Germinal center (tissue), 1 donor: ENCODE measurements at places on chromosomes 12 and 14.

- DNase-seq: no peak
Observed at GRCh38 chr12:100926669-100927248, 132.2 kb downstream of the ANO4 start.

DNA sequence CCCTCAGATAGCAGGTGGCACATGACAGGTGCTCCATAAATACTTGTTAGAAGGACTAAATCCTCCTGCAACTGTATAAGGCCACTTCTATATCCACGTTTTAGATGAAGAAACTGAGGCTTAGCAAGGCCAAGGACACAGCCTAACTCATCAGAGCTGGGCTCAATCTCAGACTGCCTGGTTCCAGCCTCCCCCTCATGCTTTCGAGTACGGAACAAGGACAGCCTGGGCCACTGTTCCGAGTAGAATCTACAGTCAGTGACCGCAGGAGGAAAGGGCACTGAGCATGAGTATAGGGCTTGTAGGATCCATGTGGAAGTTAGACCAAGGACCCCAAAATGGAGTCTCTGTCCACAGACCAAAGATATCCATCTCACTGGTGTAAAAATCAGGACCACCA is 84.6 kb downstream of the NT5DC3 start:
- no peak for DNase-seq

- no peak for DNase-seq
Observed at GRCh38 chr12:108709697-108710096, 21.6 kb downstream of the CORO1C start.

DNA sequence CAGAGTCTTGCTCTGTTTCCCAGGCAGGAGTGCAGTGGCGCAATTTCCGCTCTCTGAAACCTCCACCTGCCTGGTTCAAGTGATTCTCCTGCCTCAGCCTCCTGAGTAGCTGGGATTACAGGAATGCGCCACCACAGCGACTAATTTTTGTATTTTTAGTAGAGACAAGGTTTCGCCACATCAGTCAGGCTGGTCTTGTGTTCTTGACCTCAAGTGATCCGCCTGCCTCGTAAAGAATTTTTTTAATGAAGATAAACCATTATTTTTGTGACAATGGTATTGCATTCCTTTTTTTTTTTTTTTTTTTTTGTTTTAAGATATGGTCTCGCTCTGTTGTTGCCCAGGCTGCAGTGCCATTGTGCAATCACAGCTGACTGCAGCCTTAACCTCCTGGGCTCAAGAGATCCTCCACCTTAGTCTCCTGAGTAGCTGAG is 25.8 kb downstream of the ACVR1B start:
- no peak for DNase-seq

GRCh38 chr12:131830914-131831571 is 2.9 kb downstream of the MMP17 start:
- no peak for DNase-seq

- peak; percentile 27 for DNase-seq
Observed at GRCh38 chr12:92034858-92035401, 110.7 kb downstream of the BTG1 start.

GRCh38 chr14:52314595-52315354 is 663 bp downstream of the PTGER2 start:
- peak; percentile 17 for DNase-seq

DNA sequence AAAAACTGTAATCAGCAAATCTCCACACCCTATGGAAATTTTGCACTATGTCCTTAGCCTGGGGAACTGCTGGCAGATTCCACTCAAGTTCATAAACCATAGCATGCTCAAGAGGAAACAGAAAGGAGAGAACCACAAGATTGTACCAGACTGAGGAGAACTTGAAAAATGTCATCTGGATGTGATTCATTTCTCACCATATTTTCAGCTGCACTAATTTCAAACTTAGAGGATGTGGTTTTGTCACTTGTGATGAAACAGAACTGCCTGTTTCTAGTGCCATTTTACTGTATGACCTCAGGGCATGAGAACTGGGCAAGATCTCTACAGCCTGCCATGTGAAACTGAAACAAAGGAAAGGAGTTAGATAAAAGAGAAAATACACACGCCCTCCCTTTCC is 1493.1 kb upstream of the FLRT2 start:
- no peak for DNase-seq

DNA sequence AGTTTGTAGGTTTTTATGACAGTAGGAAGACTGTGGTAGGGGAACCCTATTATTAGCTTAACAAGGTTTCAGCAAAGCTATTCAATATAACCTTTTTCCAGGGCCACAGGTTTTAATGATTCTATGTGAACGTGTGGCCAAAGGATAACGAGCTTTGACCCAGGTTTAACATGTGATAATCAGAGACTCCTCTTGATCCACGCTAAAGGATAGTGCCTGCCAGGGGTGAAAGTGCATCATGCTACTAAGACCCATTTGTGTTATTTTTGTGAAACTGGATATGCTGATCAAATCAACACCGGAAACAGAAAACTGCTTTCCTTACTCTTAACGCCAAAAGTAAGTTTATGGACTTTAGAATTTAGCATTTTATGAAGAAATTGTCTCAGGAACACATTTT is 909 bp upstream of the TAOK3 start:
- DNase-seq: no peak

- no peak for DNase-seq
Observed at GRCh38 chr12:113077859-113078255, 21.3 kb downstream of the DTX1 start.

- no peak for DNase-seq
Observed at GRCh38 chr12:55942055-55942454, 11.1 kb downstream of the DGKA start.

DNA sequence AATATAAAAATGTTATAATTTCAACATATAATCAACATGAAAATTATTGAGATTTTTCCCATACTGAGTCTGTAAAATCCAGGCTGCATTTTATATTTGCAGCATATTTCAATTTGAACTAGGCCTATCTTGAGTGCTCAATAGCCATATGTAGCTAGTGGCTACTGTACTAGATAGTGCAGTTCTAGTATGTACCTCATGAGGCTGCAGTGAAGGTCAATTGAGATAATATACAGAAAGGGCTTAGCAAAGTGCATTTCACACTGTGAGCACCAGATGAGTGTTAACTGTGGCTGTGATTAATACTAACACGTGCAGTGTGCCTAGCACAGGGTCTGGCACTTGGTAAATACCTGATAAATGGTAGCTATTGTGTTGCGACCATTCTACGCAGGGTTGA is 5.4 kb upstream of the SLC22A17 start:
- no peak for DNase-seq

DNA sequence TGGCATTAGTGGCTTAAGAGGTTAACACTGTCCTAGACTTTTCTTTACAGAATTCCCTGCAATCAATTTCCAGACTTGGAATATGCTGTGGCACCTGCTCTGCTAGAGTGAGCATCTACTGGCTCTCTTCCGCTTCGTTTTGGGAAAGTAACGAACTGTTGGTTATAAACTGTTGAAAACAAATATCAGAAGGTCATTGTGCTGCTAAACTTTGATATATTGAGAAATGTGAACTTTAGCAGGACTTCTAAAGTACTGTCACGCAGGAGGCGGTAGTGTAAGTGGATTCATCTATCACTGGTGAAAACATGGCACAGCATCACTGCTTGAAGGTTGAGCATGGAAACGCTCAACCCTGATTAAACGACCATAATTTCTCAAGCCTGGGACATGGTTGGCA is 348.9 kb downstream of the FLRT2 start:
- DNase-seq: no peak

DNA sequence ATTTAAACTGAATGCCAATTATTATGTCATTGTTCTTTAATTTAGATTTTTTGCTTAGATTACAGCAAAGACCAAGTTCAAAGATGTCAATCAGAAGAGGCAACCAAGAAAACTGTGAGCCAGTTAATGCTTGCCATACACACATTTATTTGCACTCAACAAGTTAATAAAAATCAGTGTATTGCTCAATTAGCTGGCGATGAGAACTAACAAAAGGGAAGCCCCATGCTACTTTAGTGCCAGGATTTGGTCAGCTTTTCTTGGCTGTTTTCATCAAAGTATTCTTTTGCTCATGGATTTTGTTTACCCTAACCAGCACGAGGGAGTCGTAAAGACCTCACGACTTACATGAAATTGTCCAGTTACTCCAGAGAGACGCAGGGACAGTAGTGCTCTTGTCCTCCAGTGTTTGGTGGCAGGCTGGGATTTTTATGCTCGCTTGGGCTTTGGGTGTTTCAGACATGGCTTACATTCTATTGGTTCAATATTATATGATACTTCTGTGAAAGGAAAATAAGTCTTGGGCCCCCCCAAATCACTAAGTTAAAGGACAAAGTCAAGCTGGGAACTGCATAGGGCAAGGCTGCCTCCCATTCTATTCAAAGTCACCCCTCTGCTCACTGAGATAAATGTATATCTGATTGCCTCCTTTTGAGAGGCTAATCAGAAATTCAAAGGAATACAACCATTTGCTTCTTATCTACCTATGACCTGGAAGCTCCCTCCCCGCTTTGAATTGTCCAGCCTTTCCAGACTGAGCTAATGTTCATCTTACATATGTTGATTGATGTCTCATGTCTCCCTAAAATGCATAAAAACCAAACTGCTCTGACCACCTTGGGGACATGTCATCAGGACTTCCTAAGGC is 7.4 kb upstream of the B4GALNT1 start:
- no peak for DNase-seq

DNA sequence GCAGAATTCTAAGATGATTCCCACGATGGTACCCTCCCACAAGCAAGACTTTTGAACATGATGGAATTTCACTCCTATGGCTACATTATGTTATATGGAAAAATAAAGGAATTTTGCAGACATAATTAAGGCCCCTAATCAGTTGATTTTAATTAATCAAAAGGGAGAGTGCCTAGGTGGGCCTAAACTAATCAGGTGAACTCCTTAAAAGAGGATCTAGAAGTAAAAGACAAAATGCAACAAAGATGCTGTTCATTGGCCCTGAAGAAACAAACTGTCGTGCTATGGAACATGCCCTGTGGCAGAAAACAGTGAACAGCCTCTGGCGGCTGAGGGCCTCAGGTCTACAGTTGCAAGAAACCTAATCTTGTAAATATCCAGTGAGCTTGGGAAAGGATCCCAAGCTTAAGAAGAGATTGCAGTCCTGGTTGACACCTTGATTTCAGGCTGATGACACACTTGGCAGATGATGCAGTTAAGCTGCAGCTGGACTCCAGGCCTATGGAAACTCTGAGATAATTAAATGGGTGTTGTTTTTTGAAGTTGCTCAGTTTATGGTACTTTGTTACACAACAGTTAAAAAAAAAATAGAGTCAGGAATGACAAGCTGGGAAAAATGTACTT is 13.8 kb downstream of the TMCC3 start:
- no peak for DNase-seq

DNA sequence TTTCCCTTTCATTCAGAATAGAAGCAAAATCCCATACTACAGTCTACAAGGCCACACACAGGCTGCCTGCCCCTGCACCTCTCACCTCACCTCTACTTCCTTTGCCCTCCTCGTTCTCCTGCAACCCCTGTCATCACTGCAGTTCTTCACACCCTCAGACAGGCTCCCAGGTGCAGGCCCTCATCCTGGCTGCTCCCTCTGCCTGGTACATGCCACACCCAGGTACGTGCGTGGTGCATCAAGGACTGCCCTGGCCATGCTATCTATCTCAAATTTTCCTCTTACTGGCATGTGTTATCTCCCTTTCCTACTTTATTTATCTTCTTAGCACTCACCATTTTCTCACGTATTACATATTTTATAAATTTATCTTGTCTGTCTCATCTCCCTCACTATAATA is 24.3 kb downstream of the TM7SF3 start:
- DNase-seq: no peak

- no peak for DNase-seq
Observed at GRCh38 chr14:99062772-99063418, 209.1 kb downstream of the BCL11B start.

DNA sequence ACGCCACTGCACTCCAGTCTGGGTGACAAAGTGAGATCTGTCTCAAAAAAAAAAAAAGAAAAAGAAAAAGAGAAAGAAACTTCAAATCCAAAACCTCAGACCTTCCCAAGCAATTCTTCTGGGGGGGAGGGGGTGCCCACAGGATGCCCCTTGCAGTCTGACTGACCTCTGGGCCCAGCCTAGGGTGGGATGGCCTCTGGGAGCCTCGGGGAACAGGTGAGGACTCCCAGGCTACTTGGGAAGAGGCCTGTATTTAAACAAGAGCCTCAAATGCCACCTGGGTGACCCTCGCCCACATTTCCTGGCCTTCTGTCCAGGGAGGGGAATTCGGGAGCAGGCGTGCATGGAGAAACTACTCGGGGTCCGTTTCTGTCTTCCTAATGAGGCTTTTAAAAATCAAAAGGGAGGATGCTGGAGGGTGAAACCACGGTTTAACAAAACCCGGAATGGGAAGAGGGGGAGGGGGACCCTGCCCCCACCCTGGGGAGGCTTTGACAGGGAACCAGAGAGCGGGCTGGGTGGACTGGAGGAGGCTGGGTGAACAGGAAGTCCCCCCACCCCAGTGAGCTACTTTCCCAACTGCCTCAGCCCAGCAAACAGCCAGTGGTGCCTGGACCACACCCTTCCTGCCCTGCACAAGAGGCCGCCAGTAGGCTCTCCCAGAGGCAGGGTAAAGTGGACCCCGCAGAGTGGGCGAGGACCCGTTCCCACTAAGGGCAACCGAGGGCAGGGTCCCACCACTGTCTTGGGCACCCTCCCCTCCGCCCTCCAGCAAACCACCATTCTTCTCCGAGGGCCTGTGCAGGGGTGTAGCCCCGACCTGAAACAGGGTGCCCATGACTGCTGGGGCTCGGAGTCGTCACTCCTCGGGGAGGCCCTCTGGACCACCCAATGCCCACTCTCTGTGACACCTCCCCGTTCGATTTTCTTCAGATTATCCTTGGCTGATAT is 1.5 kb upstream of the FBRSL1 start:
- DNase-seq: no peak

GRCh38 chr12:68573406-68573805 is 37.3 kb upstream of the RAP1B start:
- DNase-seq: no peak

DNA sequence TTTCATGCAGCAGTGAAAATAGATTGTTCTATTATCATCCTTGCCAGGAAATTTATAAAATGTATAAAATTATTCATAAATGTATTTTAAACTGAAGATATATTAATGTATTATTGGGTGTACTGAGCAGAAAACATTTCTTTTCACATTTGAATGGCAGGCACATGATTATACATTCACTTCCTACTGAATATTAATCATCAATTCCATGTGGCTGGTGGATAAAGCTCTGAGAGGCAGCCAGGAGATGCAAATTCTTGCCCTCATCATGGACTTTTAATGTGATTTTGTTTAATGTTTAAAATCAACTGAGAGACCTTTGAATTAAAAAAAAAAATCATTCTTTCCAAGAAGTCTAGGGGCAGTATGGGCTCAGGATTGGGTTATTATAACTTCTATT is 40.8 kb downstream of the ANO6 start:
- DNase-seq: no peak

GRCh38 chr14:72921396-72921795 is 4.9 kb upstream of the DCAF4 start:
- DNase-seq: no peak

DNA sequence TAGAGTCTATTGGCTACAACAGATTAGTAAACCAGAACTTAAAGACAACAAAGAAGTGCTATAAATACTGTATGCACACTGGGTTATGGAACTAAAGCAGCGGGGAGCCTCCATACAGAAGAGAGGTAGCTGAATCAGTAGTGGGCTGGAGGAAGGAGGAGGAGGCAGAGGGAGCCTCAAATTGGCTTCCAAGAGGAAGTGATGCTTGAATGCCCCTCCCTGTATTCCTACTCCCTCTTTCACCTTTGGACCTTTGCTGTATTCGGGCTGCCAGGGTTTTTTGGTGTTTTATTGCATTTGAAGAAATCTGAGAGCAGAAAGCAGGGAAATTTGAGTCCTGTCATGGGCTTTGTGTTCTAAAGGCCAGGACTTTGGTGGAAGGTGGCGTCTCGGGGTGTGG is 104.0 kb upstream of the PTPRB start:
- no peak for DNase-seq
